ENCODE measurements at places on chromosomes 16 and 17. TPM values are rescaled to one million over a fixed set of nuclear protein-coding genes. Genes with fewer than 3 reads are reported as not detected.

DNA sequence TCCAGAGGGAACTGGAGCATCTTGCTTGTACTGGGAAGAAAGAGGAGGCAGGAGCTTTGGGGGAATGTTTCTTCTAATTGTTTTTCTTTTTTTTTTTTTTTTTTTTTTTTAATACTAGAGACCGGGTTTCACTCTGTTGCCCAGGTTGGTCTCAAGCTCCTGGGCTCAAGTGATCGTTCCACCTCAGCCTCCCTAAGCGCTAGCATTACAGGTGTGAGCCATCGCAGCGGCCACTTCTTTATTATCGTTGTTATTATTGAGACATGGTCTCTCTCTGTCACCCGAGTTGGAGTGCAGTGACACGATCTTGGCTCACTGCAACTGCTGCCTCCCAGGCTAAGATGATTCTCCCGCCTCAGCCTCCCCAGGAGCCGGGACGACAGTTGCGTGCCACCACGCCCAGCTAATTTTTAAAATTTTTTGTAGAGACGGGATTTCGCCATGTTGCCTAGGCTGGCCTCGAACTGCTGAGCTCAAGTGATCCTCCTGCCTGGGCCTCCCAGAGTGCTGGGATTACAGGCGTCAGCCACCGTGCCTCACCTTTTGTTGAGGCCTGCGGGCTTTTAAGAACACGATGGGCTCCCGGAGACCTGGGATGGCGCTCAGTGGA lies 137.3 kb upstream of the GSE1 start:
- DNase-seq = no peak

- peak; percentile 58 for DNase-seq
These were observed 997 bp downstream of the ACADVL start for GRCh38 chr17:7220593-7221277.

- DNase-seq = no peak
These were observed 42.3 kb upstream of the MTSS2 start for GRCh38 chr16:70728150-70728549.

DNA sequence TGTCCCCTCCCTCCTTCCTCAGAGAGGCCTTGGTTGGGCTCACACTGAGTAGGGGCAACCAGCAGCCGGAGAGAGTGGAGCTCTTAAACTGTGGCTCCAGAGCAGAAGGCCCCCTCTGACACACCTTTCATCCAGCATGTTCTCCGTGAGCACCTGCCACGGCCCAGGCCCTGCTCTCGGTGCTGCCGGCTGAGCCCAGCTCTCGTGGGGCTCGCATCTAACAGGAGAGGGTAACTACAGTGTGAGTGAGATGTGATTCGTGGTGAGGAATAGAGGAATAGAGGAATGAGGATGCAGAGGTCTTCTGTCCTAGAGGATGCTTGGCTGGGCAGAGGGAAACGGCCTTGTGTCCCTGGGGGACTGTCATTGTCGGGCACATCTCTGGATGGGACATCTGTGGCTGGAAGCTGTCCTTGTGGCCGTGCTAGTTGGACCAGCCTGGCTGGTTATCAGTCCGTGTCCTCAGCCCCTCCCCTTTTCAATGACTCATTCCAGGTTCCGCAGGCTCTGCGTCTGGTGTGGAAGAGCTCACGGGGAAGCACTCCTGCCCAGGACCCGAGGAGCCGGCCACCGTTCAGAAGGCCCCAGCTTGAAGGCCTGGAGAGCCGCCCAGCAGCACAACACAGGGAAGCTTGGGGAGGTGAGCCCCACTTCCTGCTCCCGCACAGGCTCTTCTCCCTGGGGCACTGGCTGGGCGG lies 11.9 kb upstream of the DNASE1 start:
- DNase-seq = peak; percentile 75

- DNase-seq = peak; percentile 56
These were observed 33.0 kb downstream of the MPRIP start for GRCh38 chr17:17075125-17075781.

DNA sequence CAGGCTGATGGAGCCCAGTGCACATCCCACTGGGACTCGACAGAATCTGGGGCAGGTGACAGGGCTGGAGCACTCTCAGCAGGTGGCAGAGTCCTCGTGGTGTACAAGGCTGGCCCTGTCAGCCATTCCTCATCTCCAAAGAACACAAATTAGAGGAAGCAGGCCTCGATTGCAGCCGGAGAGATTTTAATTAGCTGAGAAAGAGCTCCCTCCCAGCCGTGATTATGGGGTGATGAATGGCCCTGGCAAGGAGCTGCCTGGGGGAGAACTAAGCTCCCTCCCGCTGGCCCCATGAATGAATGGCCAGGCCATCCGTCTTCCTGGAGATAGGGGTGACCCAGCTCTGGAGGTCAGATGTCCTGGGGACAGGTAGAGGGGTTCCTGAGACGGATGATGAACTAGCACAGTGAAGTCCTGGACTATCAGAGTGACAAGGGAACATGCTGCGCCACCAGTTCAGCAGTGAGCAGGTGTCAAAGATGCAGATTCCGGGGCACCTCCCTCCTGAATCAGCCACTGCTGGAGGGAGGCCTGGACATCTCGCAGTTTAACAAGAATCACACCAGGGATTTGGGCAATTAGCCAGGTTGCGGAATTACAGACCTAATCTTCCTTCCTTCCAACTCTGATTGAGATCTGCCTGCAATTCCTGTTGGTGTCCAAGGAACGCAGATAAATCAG lies 35.5 kb downstream of the PIMREG start:
- no peak for DNase-seq

GRCh38 chr16:86033016-86033474 lies 134.1 kb downstream of the IRF8 start:
- DNase-seq = no peak

DNA sequence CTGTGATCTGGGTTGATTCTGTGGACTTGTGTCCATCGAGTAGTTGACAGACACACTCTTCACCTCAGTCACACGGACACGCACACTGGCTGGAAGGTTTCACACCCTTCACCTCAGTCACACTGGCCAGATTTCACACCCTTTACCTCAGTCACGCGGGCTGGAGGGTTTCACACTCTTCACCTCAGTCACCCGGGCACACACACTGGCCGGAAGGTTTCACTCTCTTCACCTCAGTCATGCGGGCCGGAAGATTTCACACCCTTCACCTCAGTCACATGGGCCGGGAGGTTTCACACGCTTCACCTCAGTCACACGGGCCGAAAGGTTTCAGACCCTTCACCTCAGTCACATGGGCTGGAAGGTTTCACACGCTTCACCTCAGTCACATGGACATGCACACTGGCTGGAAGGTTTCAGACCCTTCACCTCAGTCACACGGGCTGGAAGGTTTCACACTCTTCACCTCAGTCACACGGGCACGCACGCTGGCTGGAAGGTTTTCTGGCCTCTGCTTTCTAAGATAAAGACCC lies 96.2 kb downstream of the PGS1 start:
- DNase-seq = no peak

GRCh38 chr17:69430488-69430887 lies 16.0 kb downstream of the MAP2K6 start:
- DNase-seq = no peak

DNA sequence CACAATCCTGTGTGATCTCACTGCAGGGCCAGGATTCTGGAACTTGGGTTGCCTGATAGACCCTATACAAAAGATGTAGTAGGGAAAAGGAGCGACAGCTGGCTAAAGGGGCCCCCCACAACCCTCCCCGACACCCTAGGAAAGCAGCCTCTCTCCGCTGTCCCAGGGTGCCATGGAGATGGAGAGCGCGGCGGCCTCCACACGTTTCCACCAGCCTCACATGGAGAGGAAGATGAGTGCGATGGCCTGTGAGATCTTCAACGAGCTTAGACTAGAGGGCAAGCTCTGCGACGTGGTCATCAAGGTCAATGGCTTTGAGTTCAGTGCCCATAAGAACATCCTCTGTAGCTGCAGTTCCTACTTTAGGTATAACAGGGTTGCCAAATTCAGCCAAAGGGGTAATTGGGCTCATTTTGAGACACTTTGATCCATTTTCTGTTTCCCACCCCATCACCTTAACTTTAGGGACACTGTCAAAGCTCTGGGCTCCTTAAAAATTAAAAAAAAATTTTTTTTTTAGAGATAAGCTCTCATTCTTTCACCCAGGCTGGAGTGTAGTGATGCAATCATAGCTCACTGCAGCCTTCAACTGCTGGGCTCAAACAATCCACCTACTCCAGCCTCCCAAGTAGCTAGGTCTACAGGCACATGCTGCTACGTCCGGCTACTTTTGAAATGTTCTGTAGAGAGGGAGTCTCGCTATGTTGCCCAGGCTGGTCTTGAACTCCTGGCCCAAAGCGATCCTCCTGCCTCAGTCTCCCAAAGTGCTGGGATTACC lies at the start of gene KLHL10:
Gene KLHL10, plus strand, starts transcription at position 65 of the 778 bp plus-strand sequence. Its CDS starts 108 bp downstream, at position 173.
- DNase-seq = no peak

DNA sequence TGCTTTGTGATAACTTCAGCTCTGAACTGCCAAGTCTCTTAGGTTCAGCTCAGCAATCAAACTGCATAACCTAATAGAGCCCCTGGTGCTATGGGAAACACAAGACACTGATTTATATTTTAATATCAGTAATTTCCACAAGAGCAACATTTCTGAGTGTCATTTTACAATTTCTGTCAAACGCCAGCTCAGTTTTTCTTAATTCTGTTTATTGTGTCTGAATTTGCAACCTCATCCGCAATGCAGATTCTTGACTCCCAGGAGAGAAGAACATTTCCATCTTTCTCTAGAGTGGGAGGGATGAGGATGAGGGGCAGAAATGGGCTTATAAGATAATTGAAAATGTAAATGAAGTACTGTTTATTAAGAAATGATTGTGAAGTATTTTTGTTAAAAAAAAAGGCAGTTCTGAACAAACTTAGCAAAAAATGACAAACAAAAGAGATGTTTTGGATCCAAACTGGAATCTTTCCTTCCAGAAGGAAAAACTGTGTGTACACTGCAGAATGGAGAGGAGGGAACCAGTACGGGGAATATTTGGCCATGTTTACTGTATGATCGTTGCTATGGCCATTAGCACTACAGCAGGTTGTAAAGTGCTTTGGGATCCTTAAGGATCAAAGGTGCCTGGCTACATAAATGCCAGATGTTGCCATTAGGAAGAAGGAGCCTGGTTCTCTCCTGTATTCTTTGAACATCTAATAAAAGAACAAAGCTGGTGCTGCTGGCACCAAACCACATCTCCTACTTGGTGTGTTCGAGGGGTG lies 7.4 kb upstream of the PMFBP1 start:
- no peak for DNase-seq

- peak; percentile 60 for DNase-seq
These were observed 11.4 kb upstream of the TCAP start for GRCh38 chr17:39653662-39654331.

- DNase-seq = no peak
These were observed 13.7 kb downstream of the METTL22 start for GRCh38 chr16:8634991-8635736.

The TBC1D3G gene
- not detected for total RNA-seq

The MRPL58 gene
- total RNA-seq = 16.7 TPM

The UTP4 gene
- 26.0 TPM for total RNA-seq

The NBR1 gene
- 119 TPM for total RNA-seq

Measured in mucosa of gallbladder (tissue), 1 donor.